ENCODE measurements at places on chromosomes 16 and 17.

- no peak for DNase-seq
Measured at GRCh38 chr16:86604436-86605193, 26.3 kb downstream of the FOXL1 start.

DNA sequence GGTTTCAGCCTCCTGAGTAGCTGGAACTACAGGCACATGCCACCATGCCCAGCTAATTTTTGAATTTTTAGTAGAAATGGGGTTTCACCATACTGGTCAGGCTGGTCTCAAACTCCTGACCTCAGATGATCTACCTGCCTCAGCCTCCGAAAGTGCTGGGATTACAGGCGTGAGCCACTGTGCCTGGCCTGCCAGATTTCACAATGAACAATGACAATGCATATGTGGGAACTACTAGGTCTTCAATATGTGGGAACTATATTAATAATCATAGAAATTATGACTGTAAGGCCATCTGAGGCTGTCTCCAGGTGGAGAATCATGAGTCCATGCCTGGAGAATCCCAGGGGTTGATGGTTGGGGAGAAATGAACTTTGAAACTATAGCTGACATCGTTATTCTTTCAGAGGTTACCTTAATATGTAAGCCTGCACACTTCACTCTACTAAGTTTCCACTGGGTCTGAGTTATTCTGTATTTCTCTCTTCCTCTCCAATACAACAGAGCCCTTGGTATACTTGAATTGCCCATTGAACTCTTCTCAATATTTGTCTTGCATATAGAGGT, 7.2 kb upstream of the DRC7 start:
- no peak for DNase-seq

DNA sequence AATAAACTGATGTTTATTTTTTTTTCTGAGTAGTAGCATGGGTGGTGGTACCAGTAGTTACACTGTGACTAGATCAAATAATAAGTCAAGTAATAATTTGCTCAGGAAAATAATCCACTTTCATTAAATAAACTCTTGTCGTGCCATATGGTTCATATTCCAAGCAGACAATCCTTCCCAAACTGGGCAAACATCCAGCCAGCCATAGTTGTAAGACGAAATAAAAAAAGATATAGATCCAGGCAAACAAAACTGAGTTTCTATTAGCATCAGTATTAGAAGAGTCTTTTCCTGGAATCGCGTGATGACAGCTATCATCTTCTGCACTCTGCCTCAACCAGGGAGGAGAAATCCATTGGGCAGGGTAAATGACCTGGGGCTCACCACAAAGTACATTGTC, 508.4 kb upstream of the GOT2 start:
- DNase-seq = no peak

- no peak for DNase-seq
Measured at GRCh38 chr16:48420437-48420836, 35.2 kb upstream of the SIAH1 start.

DNA sequence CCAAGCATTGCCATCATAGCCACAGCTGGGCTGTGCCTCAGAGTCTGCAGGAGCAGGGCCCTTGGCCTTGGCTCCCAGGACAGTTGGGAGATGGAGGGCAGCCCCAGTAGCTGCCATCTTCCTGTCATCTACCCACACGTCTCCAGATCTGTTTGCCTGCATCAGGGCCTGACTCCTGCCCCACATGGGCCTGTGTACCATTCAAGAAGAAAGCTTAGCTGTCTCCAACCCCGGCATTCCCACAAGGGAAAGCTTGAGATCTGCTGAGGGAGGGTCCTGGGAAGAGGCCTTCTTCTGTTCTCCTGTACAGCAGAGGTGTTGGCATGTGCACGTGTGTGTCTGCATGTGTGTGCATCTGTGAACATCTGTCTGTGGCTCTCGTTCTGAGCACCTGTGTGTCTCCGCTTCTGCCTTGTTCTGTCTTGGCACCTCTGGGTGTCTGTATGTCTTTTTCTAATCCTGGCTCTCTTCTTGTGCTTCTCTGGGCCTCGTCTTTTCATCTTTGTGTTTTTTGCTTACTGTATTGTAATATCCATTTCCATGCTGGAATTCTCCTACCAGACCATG, 122.2 kb downstream of the MRM1 start:
- DNase-seq = no peak

DNA sequence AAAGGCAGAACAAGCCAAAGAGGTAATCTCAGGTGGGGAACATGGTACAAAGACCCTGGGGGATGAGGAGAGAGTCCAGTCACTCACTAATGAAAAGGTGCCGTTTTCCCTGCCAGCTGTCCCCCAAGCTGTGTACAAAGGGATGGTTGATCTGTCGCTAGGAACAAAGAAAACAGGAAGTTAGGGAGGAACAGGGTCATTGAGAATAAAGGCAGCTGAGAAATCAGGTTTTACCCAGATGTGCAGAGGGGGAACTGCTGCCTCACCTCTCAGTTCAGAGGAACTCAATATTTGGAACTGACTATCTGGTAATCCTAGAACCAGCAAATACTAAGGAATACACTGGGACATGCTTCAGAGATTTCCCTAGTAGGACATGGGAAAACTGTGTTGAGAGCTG, 1.5 kb downstream of the RSKR start:
- DNase-seq = no peak

- no peak for DNase-seq
Measured at GRCh38 chr17:10907370-10907769, 69.5 kb upstream of the PIRT start.

- no peak for DNase-seq
Measured at GRCh38 chr17:2380950-2381649, 19.8 kb downstream of the MNT start.

GRCh38 chr16:2950773-2951172, 13.3 kb upstream of the KREMEN2 start:
- no peak for DNase-seq

- no peak for DNase-seq
Measured at GRCh38 chr17:57489321-57489720, 233.0 kb downstream of the MSI2 start.

DNA sequence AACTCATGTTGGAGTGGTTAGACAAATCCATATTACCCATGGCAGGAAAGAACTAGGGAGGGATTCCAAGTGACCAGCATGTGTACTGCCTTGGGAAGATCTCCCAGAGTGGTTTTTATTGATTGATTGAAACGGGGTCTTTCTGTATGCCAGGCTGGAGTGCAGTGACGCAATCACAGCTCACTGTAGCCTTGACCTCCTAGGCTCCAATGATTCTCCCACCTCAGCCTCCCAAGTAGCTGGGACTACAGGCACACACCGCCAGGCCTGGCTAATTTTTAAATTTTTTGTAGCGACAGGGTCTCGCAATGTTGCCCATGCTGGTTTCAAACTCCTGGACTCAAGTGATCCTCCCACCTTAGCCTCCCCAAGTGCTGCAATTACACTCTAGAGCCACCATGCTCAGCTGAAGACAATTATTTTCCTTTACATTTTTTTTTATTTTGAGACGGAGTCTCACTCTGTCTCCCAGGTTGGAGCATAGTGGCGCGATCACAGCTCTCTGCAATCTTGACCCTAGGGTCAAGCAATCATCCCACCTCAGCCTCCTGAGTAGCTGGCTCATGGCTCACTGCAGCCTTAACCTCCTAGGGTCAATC, 2.5 kb upstream of the TMUB2 start:
- no peak for DNase-seq

DNA sequence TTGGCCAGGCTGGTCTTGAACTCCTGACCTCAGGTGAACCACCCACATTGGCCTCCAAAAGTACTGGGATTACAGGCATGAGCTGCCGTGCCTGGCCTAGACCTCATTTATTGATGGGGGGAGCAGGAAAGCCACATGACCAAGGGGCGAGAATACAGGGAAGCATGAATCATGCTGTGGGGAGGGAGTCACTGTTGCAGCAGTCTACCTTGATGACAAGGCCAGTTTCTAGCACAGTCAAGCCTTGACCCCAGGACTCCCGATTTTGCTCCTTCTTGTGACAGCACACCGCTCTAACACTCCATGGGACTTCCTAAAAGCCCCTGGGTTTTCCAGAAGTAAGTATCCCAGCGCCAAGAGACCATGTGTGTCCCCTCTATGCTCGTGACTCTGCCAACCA, 42.9 kb upstream of the IRF8 start:
- no peak for DNase-seq

- peak; percentile 75 for DNase-seq
Measured at GRCh38 chr16:3020604-3021448, 658 bp downstream of the TNFRSF12A start.

- DNase-seq = peak; percentile 99
Measured at GRCh38 chr16:64440421-64440831, 681.4 kb downstream of the CDH11 start.

DNA sequence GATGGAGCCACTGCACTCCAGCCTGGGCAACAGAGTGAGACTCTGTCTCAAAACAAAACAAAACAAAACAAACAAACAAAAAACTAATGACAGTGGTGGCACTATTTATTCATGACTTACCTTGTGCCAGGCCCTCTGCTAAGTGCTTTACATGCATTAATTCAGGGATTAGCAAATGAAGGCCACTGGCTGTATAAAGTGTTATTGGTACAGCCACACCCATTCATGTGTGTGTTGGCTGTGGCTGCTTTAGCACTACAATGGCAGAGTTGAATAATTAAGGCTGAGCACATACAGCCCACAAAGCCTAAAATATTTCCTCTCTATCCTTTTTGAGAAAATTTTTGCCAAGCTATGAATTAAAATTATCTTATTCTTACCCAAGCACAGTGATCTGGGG, 531.8 kb upstream of the CDH5 start:
- DNase-seq = no peak

DNA sequence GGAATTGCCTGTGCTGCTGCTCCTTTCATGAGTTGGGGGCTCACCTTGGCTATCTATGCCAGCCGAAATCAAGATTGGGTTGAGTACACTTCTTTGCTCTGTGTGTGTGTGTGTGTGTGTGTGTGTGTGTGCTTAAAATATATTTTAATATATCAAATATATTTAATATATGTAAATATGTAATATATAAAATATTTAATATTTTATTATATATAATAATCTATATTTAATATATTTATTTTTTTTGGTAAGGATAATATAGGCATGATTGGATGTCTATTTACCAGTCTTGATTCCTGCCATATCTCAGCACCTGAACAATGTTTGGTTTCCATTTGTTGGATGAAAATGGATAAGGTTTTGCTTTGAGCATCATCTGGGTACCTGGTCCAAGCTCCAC, 399.3 kb downstream of the CA10 start:
- DNase-seq = no peak

- DNase-seq = no peak
Measured at GRCh38 chr16:27638833-27639560, 89.1 kb downstream of the KATNIP start.

DNA sequence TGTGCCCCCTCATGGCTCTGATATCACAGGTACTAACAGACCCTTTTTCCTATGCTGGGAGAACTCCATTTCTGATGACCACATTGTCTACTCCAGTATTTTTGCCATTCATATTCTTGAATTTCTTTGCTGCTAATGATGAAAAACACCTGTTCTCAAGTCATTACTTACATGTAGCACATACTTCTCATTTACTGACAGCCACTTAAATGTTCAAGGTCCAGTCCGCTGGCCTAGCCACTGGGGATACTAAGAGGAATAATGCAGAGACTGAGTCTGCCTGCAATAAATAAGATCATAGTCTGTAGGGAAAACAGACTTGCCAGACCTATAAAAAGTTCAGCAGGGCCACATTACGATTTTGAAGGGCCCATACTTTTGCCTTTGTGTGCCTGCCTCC, 27.5 kb downstream of the TEX14 start:
- DNase-seq = no peak

DNA sequence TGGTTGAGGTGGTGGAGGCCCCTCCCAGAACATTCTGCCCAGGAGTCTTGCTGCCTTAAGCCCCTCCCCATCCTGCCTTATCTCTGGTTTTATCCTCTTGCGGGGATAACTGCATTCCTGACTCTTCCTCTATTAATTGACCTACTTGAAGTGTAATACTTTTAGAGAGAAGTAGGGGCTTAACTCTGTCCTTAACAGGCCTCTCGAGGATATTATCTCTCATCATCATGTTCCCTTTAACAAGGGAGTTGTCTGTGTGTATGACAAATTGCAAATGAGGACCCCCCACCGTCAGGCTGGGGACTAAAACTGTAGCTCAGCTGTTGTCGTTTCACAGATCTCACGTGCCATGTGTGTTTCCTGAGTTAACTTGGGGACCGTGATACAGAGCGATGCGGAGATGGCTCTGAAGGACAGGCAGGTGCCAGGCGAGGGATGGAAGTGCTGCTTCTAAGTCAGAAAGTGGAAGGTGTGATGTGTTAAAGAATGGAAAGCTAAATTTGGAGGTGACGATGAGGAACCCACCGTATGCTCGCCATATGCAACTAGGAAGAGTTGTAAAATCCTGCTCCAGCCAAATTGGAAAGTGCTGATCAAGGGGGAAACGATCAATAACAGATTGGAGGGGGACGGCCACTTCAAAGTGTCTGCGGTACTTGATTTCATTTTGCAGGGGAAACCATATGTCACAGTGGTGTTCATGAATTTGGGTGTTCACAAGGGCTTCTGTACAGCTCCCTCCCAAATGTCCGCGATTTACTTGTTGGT, 106.3 kb downstream of the RPTOR start:
- DNase-seq = no peak

DNA sequence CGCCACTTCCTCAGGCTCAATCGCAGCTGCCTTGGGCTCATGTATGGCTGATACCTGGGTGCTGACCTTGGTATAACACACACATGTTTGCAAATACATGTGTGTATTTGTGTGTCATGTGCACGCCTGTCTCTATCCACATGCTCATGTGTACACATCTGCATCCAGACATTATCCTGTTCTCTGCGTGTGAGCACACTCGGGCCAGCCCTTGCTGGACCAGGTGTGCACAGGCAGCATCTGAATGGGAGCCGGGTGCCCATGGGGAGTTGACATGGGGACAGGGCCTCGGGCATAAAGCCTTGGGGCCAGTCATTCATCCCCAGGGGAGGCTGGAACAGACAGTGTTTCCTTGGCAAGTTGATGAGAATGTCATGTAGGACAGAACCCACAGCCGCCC, 29.1 kb upstream of the CRHR1 start:
- no peak for DNase-seq

DNA sequence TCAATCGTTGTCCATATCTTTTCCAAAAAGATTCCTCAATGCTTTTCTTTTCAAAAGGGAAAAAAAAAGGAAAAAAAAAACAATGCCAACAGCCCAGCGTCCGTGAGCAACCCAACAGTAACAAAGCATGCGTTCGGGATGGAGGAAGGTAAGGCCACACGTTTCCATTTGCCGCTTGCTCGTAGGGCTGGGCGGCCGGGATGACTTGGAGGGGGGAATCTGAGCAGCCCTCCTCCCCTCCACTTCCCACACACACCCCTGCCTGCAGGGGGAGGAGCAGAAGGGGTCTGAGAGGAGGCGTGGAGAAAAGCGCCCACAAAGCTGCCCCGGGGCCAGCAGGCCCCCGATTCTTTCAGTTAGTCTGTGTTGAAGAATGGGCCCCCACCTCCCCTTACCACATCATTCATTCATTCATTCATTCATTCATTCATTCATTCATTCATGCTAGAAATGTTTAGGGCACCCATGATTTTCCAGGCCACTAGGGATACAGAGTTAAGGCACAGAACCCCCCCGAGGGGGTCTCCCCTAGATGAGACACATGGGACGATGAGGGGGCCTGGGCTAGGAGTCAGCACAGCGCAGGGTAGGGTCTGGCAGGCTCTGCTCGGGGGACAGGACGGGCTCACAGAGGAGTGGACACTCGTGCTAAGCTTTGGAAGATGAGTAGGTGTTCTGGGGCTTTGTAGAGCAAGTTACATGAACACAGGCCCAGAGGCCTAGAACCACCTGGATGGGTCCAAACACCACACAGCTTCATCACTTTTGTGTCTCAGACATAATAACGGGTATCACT, 10.9 kb upstream of the TBX2 start:
- DNase-seq = no peak

GRCh38 chr17:3036800-3037199, 26.6 kb downstream of the OR1D5 start:
- no peak for DNase-seq

GRCh38 chr17:17906418-17907215, 65.6 kb downstream of the TOM1L2 start:
- no peak for DNase-seq

Data from astrocyte (in vitro differentiated cells and primary cell).